ENCODE measurements at places on chromosomes 5 and 9. TPM values are rescaled to one million over a fixed set of nuclear protein-coding genes. Genes with fewer than 3 reads are reported as not detected.

PCDHA9 gene
- total RNA-seq, result not detected

DNA sequence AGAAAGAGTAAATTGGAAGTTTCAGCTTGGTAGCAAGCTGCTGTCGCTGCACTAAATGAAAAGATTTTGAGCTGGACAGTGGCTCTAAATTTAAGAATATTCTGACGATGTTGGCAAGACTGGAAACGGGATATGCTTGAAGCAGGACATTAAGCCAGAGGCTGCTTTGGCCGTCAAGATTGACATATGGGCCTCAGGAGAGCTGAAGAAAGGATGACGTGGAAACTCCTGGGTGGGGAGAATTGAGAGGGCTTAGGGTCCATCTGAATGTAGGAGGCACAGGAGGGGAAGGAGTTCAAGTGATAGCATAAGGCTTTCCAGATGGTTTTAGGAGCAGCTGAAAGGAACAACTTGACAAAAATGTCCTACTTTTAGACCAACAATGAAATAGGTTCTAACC is 108.9 kb downstream of the PAPPA start:
- no peak for DNase-seq

ENHO gene
- total RNA-seq, result 0.37 TPM

PHF24 gene
- not detected for total RNA-seq

- DNase-seq, result no peak
Observed at GRCh38 chr9:84218322-84218721, 122.2 kb downstream of the SLC28A3 start.

DNA sequence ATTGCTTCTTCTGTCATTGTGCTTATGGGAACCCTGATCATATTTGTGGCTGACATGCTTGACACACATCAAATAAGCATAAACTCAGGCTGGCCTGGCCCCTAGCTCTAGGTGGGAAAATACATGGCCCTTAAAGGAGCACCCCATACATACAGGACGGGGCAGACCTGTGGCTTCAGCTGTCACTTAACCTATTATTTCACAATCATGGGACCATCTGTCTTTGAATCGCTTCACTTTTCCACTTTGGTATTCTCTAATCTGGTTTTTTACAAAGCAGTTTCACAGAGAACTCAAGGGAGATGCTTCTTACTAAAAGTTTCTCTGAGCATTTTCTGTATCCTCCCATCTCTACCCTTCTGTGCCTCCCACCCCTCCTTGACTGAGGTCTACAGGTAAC is 34.6 kb upstream of the LRRTM2 start:
- DNase-seq, result no peak

Data from CD4-positive, CD25-positive, alpha-beta regulatory T cell (primary cell).